ENCODE measurements at places on chromosomes 1 and 21.
A peak's percentile ranks its signal among the peaks of the same experiment; 100 is the strongest.

GRCh38 chr1:23529146-23530086 lies 1.6 kb downstream of the E2F2 start:
- no peak for DNase-seq

DNA sequence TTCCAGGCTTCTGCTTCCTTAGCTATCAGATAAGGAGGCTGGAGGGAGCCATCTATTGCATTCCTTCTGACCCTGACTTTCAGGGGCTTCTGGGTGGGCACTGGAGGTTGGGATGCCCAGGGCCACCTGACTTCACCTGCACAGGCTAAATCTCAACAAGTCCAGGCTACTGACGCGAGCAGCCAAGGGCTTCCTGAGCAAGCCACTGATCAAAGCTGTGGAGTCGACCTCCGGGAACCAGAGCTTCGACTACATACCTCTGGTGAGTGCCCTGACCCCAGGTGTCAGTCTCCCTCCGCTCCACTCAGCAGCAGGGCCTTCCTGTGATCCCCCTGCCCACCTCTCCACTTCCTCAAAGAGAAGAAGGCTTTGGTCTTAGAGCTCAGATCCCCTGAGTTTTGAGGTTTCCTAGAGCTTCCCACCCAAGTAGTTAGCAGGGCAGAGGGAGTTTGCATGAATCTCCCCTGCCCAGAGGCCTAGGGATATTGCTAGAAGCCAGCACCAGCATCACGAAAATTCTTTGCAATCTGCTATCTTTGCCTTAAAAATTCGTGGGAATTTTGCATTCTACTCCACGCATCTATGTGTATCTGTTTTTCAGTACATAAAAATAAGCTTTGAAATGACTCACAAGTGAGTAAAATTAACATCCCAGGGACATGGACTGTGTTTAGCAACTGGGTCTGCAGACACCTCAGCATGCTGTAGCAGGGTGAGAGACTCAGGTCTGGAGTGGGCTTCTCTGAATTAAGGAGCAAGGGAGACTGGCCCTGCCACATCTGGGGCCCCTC lies 61.4 kb downstream of the VWA5B1 start:
- no peak for DNase-seq

DNA sequence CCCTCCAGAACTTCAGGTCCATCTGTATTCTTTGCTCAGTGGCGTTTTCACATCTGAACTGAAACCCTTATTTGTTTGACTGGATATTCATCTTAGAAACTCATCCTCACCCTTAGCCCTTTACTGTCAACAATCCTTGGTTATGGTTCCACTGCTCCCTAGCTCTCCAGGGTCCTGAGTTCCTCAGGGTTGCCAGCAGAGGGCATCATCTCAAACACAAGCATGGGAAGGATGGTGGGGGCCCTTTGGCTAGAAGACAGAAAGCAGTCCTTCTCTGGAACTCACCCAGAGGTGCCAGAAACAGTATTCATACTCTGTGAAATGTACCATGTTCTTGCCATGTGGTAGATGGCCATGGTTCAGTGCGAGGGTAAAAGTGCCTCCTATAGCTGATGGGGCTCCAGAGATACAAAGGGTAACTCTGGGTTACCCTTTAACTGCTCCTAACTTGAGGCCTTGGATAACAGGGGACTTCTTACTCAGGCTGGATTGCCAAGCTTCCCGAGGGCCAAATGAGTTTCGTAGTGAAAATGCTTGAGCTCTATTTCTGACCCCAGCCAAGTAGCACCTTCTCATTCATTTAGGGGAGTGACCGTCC lies 11.3 kb downstream of the NCSTN start:
- peak; percentile 29 for DNase-seq

GRCh38 chr1:86271046-86271445 lies 114.5 kb upstream of the COL24A1 start:
- no peak for DNase-seq

DNA sequence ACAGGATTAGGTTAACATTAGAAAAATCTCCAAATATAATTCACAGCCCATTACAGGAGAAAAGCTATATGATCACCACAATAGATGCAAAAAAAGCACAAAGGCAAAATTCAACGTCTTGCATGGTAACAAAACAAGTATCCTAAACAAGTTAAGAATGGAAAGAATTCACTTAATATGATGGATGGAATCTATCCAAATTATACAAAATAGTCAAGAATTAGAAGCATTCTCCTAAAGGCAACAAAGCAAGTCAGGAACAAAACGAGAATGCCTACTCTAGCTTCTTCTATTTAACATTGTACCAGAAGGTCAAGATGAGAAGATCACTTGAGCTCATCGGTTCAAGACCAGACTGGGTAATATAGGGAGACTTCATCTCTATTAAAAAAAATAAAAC lies 442.8 kb downstream of the SETD4 start:
- DNase-seq: no peak

GRCh38 chr1:169848456-169848855 lies 45.2 kb downstream of the SCYL3 start:
- DNase-seq: no peak

- DNase-seq: no peak
These were observed 675.0 kb downstream of the KIF26B start for GRCh38 chr1:245829826-245830225.
